ENCODE measurements at places on chromosomes 16 and 17.

GRCh38 chr17:44137891-44138709 is 3.6 kb upstream of the HROB start:
- peak; percentile 99 for DNase-seq

DNA sequence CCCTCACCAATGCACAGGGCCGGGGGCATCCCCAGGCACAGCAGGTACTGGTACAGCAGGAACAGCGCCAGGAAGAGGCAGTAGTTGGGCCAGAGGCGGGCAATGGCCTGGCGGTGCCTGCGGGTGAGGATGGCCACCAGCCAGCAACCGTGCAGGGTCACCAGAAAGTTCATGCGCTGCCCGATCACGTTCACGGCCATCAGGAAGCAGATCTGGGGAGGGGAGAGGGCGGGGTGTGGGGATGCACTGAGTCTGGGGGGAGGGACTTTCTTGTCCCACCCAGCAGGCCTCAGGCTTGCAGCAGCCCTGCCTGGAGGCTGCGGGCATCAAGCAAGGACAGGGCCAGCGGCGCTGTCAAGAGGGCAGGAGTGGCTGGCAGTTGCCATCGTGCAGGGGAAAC is 25.4 kb downstream of the CTU2 start:
- DNase-seq: peak; percentile 17

- DNase-seq: no peak
These were observed 190.9 kb upstream of the CDH11 start for GRCh38 chr16:65312795-65313194.

GRCh38 chr17:68296217-68297191 is 5.2 kb downstream of the ARSG start:
- no peak for DNase-seq

GRCh38 chr16:17509194-17509593 is 38.4 kb upstream of the XYLT1 start:
- no peak for DNase-seq

- DNase-seq: no peak
These were observed 21.1 kb upstream of the ZNF629 start for GRCh38 chr16:30808146-30808545.

DNA sequence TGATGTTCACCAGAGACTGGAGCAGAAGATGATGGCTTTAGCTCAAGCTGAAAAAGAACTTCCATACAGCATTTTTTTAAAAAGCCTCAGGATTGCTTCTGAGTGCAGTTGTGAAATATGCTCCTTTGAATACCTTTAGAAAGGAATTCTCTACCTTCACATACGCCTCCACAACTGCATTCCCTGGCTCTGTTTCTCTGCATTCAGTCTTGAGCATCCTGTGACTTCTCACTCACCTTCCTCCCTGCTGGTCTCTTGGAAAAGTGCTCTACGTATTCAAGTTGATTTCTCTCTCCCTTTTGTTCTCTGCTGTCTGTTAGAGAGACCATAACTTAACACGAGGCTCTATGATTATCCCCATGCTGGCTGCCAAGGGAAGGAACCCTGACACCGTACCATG is 34.5 kb downstream of the HS3ST2 start:
- no peak for DNase-seq

Measured in amniotic epithelial cell (primary cell).